ENCODE measurements at places on chromosomes 5 and 9.

DNA sequence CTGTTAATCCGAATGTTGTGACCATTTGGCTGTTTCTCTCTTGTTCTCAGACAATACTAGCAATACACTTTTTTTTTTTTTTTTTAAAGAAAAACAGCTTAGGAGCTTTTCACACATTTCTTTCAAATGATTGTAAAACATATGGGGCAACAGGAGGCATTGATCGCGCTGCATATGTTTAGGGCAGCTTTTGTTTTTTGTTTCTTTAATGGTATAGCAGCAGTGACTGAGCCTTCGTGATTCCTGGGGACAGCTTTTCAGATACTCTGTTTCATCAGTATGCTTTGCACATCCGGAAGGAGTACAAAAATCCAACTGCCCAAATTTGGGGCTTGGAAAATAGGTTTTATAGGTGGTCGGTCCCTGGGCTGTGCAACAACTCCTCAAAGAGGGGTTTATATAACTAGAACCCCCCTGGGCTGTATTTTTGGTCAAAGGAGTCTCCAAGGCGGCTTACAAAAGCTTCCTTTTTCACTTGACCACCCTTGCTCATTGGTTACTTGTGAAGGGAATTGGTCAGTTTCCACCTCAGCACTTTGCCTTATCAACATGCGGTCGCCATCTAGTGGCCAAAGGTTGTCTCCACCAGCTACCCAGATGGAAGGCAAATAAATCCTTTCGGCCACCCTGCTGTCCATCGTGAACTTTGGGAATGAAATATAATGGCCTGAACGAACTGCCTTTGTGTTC is 91.8 kb downstream of the PDE6A start:
- no peak for DNase-seq

- DNase-seq = no peak
Measured at GRCh38 chr5:160923936-160924710, 72.1 kb upstream of the ATP10B start.

DNA sequence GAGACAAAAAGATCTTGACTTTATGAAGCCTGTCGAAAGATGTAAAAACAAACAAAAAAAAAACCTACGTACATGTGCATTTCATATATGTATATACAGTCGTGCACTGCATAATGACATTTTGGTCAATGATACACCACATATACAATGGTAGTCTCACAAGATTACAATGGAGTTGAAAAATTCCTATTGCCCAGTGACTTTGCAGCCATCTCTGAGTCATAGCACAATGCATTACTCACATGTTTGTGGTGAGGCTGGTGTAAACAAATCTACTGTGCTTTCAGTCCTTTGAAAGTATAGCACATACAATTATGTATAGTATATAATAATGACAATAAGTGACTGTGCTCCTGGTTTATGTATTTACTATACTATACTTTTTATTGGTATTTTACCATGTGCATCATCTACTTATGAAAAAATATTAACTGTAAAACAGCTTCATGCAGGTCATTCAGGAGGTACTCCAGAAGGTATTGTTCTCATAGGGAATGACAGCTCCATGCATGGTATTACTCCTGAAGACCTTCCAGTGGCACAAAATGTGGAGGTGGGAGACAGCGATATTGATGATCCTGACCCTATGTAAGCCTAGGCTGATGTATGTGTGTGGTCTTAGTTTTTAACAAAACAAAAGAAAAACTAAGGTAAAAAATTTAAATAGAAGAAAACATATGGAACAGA is 73.7 kb upstream of the FST start:
- peak; percentile 67 for DNase-seq

GRCh38 chr5:135834639-135835529 is at the start of gene SLC25A48:
SLC25A48 (plus strand) TSS chr5:135834663; CDS start chr5:135834848, 185 bp downstream.
- DNase-seq = no peak

- no peak for DNase-seq
Measured at GRCh38 chr5:82802954-82803353, 274.2 kb downstream of the TMEM167A start.

- no peak for DNase-seq
Measured at GRCh38 chr9:21402386-21403251, 6.3 kb upstream of the IFNA8 start.

DNA sequence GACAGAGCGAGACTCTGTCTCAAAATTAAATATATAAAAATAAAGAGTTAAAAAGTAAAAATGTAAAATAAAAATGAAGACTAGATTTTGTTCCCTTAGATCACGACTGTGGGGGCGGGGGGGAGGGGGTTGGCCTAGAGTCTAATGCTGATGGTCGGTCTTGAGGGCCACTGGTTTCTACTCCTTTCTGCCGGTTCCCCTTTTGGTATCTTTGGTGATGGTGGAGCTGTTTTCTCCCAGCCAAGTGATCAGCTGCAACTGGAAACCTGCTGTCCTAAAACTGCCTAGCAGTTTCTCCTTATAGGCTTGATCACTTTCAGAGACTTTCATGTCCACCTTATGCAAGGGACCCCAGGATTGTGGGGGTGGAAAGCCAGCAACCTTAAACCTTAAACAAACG is 1.1 kb downstream of the SRD5A1 start:
- no peak for DNase-seq

DNA sequence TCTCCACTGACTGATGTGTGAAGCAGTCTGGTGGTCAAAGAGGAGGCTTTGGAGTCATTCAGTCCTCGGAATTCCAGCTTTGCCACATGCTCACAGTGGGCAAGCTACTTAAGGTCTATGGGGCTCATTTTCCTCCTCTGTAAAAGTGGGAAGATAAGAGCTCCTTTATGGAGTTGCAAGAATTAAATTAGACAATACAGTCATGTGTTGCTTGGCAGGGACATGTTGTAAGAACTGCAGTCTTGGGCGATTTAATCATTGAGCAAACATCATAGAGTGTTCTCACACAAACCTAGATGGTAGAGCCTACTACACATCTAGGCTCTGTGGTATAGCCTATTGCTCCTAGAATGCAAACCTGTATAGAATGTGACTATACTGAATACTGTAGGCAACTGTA is 253.9 kb downstream of the SH3GL2 start:
- DNase-seq = no peak

DNA sequence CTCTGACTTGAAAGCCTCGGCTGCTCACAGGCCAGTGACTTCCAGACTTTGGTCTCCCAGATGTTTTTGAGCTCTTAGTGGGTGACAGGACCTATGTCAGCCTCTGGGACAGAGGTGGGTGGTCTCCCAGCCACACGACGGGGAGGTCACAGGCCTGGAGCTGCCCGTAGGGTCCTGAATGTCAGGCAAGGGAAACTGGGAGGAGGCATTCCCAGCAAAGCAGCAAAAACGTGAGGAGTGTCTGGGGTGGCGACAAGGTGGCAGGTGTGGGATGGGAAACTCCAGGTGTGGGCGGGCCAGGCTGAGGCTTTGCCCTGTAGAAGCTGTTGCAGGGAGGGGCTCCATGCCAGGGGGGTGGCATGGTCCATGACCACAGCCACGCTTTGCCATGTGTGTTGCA is 110.5 kb downstream of the CACNA1B start:
- DNase-seq = no peak

DNA sequence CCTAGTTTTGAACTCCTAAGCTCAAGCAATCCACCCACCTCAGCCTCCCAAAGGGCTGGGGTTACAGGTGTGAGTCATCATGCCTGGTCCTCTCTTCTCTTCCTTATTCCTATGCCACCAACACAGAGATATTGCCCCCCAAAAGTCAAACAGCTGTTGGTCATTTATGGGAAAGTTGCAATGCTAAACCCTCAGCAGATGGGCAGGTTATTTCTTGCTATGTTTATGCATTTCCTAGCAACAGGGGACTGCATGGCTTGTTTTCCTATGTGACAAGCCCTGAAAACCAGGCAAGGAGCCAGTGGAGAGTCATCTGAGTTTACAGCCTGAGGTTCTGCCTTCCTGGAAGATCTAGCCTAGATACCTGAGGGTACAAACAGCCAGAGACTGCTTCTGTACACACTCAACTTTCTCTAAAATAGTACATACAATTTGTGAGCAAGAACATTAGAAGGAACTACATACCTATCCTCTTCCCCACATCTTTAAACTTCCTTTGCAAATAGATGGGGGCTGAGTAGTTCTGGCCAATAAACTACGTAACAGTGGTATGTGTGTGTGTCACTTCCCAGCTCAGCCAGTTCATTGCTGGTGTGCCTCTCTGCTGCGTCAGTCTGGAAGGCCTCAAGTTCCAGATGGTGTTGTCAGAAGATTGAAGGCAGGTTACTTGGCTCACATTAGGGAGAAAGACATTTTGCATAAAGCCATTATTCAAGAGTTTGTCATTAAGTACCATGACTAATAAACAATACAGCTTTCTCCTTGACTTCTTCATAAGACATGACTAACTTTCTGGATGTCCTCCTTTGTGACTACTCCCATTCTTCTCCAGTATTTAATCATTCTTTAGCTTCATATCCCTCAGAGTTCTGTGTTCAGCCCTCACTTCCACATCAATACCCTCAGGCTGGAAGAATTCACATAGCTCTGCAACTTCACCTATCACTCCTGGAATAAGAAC is 65.3 kb downstream of the CSNK1A1 start:
- DNase-seq = peak; percentile 100

- DNase-seq = no peak
Measured at GRCh38 chr9:132673355-132673754, 3.1 kb downstream of the GTF3C4 start.

GRCh38 chr9:96056226-96056625 is 180.7 kb downstream of the ERCC6L2 start:
- DNase-seq = no peak

DNA sequence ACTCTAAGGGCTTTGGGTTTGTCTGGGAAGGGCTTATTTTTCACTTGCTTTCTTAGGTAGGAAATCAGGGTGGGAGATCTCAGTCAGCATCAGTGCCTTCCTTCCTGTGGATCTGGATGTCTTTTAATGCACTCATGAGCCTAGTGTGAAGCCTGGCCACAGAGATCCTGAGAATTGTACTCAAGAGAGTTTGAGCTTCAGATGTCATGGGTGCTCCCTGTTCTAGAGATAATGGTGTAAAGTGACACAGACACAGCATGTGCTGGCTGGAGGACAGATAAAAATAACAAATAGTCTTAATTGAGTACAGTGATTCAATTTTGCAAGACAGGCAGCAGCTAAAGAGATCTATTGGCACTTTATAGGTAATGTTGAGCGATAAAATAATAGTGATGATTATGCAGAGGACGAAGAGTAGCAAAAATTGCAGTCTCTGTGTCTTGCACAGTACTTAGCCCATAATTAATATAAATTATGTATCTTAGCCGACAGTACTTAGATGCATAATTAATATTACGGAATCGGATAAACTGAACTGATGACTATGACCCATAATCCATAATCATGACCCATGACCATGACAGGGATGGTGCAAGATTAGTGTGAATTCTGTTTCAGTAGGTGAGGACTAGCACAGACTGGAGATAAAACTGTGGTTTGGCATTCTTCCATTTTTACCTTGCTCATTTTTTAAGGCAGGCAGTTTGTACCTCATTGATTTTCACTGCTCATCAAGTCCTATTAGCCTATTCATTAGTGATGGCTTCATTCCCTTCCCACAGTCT is 408.7 kb upstream of the PIK3R1 start:
- no peak for DNase-seq
